K562 (cell line): ENCODE measurements at places on chromosomes 4 and X. TPM values are rescaled to one million over a fixed set of nuclear protein-coding genes. Genes with fewer than 3 reads are reported as not detected.

DNA sequence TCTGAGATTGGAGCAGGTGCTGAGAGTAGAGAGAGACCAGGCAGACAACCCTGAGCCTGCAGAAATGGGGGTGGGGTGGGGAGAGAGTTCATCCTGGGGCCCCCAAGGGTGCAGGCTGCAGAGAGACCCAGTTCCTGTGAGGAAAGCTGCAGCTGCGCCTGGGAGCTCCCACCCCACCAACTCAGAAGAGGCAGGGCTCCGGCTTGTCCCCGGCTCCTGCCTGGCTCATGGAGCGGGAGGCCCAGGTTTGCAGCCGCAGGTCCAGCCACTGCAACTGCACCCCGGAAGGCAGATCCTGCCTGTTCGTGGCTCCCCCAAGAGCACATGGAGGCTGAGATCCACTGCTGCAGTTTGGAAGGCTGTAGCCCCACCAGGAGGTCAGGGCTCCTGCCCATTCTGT is 44.2 kb upstream of the DGKK start:
- no peak overlapping the region for H3K4me3 ChIP-seq
- H3K36me3 ChIP-seq: no peaks in the 10 kb centered on the region
- H3K27me3 ChIP-seq: no peaks in the 10 kb centered on the region
- DNase-seq: no peak
- no peak overlapping the region for H3K27ac ChIP-seq

DNA sequence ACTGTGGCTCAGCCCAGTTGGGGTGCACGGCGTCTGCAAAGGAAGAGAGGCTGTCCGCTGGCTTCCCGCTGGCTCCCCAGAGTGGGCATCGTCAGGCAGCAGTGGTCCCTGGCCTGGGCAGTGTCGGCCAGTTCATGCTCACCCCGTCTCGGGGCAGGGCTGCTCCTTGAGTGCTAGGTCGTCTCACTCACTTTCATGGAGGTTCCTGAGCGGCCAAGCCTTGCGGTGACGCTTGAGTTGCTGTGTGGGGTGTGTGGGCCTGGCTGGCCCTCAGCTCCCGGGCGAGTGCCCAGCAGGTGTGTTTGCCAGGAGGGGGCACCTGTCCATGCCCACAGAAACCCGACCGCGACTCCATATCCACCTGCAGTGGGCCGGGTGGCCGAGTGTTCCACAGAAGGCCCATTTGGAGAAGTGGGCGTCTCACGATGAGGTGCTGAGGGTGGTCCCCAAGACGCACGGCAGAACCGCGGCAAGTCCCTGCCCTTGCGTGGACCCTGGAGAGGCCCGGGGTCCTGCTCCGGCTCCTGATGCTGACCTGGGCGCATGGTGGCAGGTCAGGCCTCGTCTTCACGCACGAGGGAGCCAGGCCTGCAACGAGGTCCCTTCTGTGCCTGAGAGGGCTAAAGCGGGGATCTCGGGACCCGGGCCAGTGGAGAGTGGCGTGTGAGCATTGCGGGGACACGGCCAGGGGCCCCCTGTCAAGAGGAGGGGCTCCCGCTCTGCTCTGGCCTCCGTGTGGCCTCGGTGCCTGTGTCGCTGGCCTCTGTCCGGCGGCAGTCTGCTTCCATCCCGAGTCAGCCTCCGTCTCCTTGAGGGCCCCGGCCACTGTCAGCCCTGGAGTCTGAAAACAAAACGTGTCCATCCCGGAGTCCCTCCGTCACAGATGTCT is 18.5 kb upstream of the UVSSA start:
- H3K27ac ChIP-seq: no peak overlapping the region
- H3K36me3 ChIP-seq: peaks cover 86% of the 10 kb centered on the region; the same call in 2 of the 3 replicates
- no peak overlapping the region for H3K4me3 ChIP-seq
- no peaks in the 10 kb centered on the region for H3K4me1 ChIP-seq
- no peak for DNase-seq

- H3K36me3 ChIP-seq: no peaks in the 10 kb centered on the region
- H3K4me1 ChIP-seq: no peaks in the 10 kb centered on the region
- no peak overlapping the region for H3K4me3 ChIP-seq
- H3K27ac ChIP-seq: no peak overlapping the region
- no peaks in the 10 kb centered on the region for H3K27me3 ChIP-seq
Measured at GRCh38 chr4:127236889-127237288, 395.9 kb upstream of the INTU start.

- no peak overlapping the region for H3K27ac ChIP-seq
- H3K4me3 ChIP-seq: no peak overlapping the region
- no peaks in the 10 kb centered on the region for H3K27me3 ChIP-seq
- no peaks in the 10 kb centered on the region for H3K36me3 ChIP-seq
- peak; percentile 63 for DNase-seq
- H3K4me1 ChIP-seq: no peaks in the 10 kb centered on the region
Measured at GRCh38 chr4:145956288-145956890, 17.8 kb upstream of the ZNF827 start.

GRCh38 chrX:139931646-139932072 is 1.2 kb downstream of the ATP11C start:
- H3K27me3 ChIP-seq: no peaks in the 10 kb centered on the region
- DNase-seq: peak; percentile 15
- peak overlapping the region; percentile 79 for H3K27ac ChIP-seq
- peaks cover 9% of the 10 kb centered on the region; the same call in 1 of the 3 replicates for H3K36me3 ChIP-seq
- H3K4me3 ChIP-seq: peak overlapping the region; percentile 83

DNA sequence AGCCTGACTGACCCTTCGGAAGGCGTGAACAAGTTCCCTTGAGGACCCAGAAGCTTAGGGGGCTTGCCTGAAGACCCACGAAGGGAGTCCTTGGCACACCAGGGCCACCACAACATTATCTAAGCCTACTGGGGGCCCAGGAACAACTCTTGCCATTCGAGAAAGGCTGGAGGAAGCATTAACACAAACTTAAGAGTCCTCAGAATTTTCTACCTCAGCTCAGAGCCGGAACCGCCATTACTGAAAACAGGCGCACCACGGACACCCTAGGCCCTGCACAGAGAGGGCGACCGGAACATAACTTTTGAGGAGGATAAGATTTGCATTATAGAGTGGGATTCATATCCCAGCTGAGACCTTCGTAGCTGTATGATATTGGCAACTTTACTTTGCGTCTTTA is 229.1 kb downstream of the ADAM29 start:
- no peaks in the 10 kb centered on the region for H3K4me1 ChIP-seq
- no peak for DNase-seq
- H3K4me3 ChIP-seq: no peak overlapping the region
- no peaks in the 10 kb centered on the region for H3K36me3 ChIP-seq

GRCh38 chr4:39243462-39243861 is 61.1 kb downstream of the WDR19 start:
- H3K4me3 ChIP-seq: no peak overlapping the region
- no peaks in the 10 kb centered on the region for H3K27me3 ChIP-seq

GRCh38 chr4:182764137-182764536 is 153.0 kb downstream of the DCTD start:
- no peak for DNase-seq
- no peaks in the 10 kb centered on the region for H3K4me1 ChIP-seq
- H3K27me3 ChIP-seq: peaks cover 3% of the 10 kb centered on the region; the same call in 1 of the 3 replicates
- H3K4me3 ChIP-seq: no peak overlapping the region
- no peaks in the 10 kb centered on the region for H3K36me3 ChIP-seq
- H3K27ac ChIP-seq: no peak overlapping the region

GRCh38 chrX:3351276-3351675 is 4.8 kb upstream of the MXRA5 start:
- no peaks in the 10 kb centered on the region for H3K4me1 ChIP-seq
- H3K27me3 ChIP-seq: no peaks in the 10 kb centered on the region
- DNase-seq: no peak

DNA sequence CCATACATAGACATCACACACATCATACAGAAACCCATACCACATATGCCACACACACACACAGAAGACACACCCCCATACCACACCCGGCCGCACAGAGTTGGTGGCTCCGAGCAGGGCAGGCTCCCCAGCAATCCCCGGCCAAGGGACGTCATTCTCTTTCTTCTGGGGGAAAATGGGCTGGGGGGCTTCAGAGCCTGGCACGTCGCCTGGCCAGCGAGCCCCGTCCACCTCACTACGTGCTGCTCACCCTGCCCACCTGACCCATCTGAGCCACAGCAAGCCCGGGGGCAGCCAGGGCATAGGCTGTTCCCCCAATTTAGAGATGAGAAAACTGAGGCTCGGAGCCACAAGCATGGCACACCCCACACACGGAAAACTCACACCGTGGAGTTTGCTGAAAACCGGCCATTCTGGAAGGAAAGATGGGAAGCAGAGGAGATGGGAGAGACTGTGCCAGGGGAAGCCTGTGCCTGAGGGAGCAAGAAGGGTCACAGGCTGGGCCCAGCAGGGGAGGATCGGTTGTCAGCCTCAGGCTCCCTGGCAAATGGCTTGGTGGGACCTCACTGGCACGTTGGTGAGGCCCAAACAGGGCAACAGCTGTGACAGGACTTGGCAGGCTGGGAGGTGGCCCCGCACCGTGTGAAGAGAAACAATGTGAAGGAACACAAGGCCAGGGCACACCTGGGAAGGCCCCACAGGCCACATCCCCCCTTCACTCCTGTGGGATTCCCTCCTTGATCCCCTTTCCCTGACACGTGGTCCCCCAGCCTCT is 73.2 kb downstream of the JAKMIP1 start:
- no peak for DNase-seq
- no peaks in the 10 kb centered on the region for H3K4me1 ChIP-seq
- H3K4me3 ChIP-seq: no peak overlapping the region
- no peak overlapping the region for H3K27ac ChIP-seq
- H3K27me3 ChIP-seq: no peaks in the 10 kb centered on the region; the same call in 2 of the 3 replicates

DNA sequence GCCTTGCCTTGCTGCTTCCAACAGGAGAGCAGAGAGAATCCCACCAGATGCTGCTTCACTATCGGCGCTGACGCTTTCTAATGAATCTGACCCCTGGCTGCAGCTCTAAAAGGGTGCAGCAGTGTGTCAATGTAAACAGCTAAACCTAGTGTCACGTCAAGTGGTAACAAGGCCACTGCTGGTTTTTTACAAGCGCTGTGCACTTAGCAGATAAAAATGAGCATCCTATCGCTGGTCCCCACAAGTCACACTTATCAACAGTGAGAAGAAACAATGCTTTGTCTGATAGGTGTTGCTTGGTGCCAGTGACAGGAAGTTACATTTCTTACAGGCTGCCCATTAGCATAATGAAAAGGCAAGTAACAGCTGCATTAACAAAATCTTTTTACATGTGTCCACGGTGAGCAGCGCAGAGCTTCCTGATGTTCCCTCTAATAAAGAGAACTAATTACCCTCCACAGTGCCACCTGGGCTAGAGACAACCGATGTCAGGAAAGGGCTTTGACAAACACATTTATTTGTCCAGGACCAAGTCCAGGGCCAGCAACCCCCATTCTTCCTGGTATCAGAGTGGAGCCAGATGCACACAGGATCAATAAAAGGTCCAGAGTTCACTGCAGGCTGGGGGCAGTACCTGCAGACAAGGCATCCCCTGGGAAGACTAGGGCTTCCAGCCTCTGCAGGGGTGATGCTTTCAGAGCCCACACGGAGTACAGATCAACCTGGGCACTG is 176.0 kb downstream of the MGST2 start:
- DNase-seq: peak; percentile 11
- no peak overlapping the region for H3K4me3 ChIP-seq

- H3K4me1 ChIP-seq: no peaks in the 10 kb centered on the region
- no peak overlapping the region for H3K4me3 ChIP-seq
- H3K27ac ChIP-seq: no peak overlapping the region
- H3K36me3 ChIP-seq: no peaks in the 10 kb centered on the region
- H3K27me3 ChIP-seq: no peaks in the 10 kb centered on the region
- no peak for DNase-seq
Measured at GRCh38 chr4:69054578-69055200, 41.6 kb upstream of the UGT2B7 start.

DNA sequence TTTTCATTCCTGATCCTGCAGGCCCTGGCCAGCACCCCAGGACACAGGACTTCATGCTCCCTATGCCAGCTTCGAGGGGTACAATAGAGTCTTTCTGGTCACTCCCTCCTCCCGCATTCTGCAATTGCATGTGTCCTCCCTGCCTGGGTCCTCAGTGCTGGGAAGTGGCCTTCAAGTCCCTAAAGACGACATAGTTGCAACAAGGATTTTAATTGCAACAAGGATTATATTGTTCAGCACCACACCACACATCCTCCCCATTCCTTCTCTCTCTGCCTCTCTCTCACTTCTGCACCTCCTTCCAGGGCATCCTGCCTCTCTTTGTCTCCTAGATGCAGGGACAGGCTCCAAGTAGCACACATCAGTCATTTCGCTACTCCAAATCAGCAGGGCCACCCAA is 25.5 kb downstream of the SCD5 start:
- H3K27me3 ChIP-seq: peaks cover 7% of the 10 kb centered on the region; the same call in 1 of the 3 replicates
- H3K36me3 ChIP-seq: no peaks in the 10 kb centered on the region
- H3K4me1 ChIP-seq: no peaks in the 10 kb centered on the region

DNA sequence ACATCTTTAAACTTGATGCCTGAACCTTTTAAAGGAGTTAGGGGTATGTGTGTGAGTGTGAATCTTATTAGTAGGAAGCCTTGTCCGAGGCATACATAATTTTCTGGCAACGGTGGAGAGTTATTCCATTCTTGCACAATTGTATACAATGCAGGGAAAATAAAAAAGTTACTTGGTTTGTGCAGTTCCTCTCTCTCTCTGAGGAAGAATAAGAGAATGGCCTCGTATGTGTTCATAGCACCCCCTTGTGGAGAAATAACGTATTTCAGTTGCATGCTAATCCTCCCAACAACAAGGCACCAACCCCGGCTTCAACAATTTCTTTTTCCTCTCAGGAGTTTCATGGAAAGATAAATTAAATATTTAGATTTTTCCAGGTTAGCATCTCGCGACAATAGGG is 33.7 kb upstream of the FGF13 start:
- peak; percentile 57 for DNase-seq
- no peaks in the 10 kb centered on the region for H3K4me1 ChIP-seq
- H3K36me3 ChIP-seq: peaks cover 3% of the 10 kb centered on the region; the same call in 1 of the 3 replicates
- H3K27me3 ChIP-seq: no peaks in the 10 kb centered on the region
- H3K27ac ChIP-seq: no peak overlapping the region

GRCh38 chrX:116246261-116246660 is 75.7 kb downstream of the AGTR2 start:
- H3K4me1 ChIP-seq: no peaks in the 10 kb centered on the region
- no peak overlapping the region for H3K27ac ChIP-seq
- no peaks in the 10 kb centered on the region for H3K36me3 ChIP-seq
- H3K27me3 ChIP-seq: no peaks in the 10 kb centered on the region
- no peak overlapping the region for H3K4me3 ChIP-seq
- no peak for DNase-seq

DNA sequence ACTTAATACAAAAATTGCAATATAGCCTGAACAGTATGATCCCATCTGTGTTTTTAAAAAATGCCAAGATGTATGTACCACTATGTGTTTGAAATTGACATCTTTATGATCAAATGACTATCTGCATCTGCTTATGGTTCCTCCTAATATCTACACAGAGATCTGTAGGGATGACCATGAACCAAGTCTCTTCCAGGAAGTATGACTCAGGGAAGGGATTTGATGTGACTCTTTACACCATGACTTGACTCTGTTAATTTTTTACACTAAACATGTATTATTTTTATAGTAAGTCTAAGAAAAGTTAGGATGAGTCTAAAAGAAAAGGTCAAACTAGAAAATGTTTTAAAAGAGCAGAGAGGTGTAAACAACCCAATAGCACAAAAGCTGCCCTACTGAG is 164.0 kb downstream of the SH3KBP1 start:
- H3K36me3 ChIP-seq: no peaks in the 10 kb centered on the region
- H3K4me1 ChIP-seq: no peaks in the 10 kb centered on the region; the same call in 1 of the 2 replicates

GRCh38 chr4:184190711-184191110 is 27.0 kb downstream of the ENPP6 start:
- H3K36me3 ChIP-seq: no peaks in the 10 kb centered on the region
- H3K27me3 ChIP-seq: peaks cover 46% of the 10 kb centered on the region
- H3K27ac ChIP-seq: no peak overlapping the region
- DNase-seq: no peak

The ASB12 gene
- 0.18 and 0.33 TPM in 2 replicates for total RNA-seq

The CXCR3 gene
- total RNA-seq: not detected in 2 replicates

The HS3ST1 gene
- total RNA-seq: 0.02 TPM in 1 of 2 replicates, not detected in the other

The SPANXA2 gene
- total RNA-seq: not detected in 2 replicates

The QRFPR gene
- total RNA-seq: not detected in 2 replicates

The C1GALT1C1 gene
- total RNA-seq: 9.6 TPM in 2 replicates
